ENCODE measurements at places on chromosomes 3 and 15.
A peak's percentile ranks its signal among the peaks of the same experiment; 100 is the strongest.

DNA sequence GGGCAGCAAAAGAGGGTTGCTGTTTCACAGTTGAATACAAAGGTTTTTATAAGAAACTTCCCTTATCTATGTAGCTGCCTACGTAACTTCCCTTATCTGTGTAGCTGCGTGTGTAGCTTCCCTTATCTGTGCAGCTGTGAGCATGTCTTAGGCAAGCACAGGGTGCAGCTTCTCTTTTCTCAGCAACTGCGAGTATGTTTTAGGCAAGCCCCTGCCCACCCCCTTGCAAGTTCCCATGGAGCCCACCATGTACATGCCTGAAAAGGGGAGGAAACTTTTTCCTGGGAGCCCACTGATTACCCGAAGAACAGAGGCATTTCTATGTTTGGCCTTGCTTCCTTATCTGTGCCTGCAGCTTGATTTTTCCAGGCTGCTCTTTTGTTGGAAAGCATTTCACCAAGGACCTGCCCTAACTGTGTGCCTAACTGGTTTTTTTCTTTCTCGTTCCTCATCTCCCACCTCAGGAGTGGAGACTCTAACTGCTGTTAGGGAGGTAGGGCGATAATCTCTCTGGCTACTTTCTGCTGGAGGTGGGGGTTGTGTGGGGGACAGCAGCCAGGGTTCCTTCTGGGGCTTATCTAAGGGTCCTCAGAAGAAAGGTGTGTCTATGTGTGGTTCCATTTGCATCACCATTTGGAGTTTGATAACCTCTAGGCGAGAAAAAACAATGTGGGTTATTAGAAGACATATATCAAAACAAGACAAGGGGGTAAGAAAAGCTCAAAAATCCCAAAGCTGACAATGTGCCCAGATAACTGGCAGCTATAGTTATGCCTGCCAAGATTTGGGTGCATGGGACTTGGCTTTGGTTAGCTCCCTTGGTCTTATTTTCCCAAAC, 26.0 kb downstream of the SORD start:
- no peak for DNase-seq

DNA sequence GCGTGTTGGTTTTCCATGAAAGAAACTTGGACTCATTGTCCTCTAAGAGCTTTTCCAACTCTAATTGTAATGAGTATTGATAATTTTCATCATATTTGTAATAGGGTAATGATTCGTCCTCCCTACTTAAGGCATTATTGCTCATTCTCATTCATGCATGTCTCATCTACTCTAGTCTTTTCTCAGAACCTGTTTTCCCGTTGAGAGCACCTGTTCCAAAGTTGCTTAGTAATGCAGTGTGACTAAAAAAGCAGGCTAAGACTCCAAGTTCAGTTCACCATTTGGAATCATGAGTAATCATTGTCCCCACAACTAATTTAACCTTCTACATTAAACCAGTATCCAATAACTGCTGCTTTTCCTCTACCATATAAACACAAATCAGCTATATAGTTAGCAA, 84.0 kb downstream of the FILIP1L start:
- DNase-seq = no peak

GRCh38 chr3:9340472-9340902, 22.4 kb upstream of the THUMPD3 start:
- DNase-seq = no peak

DNA sequence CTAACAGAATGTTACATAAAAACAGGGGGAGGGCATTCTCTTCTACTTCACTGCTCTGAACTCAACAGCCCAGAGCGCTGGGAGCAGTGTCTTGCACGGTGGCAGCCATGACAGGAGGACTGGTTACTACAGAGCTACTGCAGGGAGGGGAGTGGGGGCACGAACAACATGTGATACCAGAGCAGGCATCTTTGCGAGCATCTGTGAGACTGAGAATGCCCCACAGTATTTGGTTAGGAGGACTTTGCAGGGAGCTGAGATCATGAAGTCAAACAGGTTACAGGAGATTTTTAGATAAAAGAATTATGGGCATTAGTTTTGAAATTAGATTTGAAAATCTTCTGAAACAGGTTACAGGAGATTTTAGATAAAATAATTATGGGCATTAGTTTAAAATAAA, 58.8 kb upstream of the GOLGA8B start:
- no peak for DNase-seq

GRCh38 chr15:95439922-95440376, 890.6 kb upstream of the NR2F2 start:
- DNase-seq = no peak

- DNase-seq = no peak
These were observed 988 bp upstream of the CHSY1 start for GRCh38 chr15:101252836-101253235.

- DNase-seq = no peak
These were observed 34.8 kb downstream of the CRYGS start for GRCh38 chr3:186509423-186509822.

- DNase-seq = no peak
These were observed 17.5 kb upstream of the PLSCR1 start for GRCh38 chr3:146561879-146562278.

DNA sequence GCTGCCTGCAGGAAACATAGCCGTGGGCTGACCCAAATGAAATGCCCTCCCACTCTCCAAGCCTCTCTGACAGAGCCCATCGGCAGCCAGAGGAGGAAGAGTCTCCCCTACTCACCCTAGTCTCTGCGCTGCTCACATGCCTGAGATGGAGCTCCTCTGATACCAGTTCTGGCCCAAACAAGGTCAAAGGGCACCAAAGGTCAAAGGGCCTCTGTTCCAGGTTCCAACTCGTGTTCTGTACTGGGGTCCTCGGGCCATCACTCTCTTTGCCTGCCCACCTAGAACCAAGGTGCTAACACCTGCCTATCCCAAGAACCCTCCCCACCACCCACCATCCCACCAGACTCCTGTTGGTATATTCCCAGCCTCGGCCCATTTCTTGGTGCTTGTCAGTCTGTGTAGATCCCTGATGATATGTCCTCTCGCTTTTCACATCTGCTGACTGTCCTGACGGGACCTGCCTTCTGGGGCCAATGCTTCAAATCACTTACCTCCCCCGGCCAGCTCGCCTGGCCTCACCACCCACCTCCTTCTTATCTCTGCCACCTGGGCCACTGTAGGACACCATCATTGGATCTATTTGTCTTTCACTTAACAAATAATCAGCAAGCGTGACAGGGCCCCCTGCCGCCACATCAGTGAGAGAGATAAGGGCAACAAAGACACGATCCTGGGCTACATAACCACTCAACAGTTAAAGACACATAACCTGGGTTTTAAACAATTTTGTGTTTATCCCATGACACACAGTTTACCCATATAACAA, 90.4 kb downstream of the SRGAP3 start:
- DNase-seq = no peak

GRCh38 chr3:196499061-196499460, 4.5 kb downstream of the RNF168 start:
- no peak for DNase-seq

DNA sequence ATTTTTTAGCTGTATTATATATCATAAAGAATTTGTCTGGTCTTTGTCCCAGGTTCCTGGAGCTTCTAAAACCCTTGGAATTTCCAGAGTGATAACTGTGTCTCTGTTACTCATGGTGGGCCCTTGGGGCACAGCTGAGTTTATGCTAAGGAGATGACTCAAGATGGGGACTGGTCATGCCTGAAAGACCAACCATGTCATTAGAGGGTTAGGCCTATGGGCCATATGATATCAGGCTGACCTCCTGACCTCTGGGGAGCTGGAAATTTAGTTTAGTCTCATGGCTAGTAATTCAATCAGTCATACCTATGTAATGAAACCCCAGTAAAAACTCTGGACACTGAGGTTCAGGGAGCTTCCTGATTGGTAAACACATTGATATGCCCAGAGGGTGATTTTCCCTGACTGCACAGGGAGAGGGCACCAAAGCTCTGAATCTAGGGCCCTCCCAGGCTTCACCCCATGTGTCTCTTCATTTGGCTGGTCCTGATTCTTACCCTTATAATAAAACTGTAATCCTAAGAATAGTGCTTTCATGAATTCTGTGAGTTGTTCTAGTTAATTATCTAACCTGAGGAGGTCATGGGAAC, 69.6 kb downstream of the EEFSEC start:
- no peak for DNase-seq

DNA sequence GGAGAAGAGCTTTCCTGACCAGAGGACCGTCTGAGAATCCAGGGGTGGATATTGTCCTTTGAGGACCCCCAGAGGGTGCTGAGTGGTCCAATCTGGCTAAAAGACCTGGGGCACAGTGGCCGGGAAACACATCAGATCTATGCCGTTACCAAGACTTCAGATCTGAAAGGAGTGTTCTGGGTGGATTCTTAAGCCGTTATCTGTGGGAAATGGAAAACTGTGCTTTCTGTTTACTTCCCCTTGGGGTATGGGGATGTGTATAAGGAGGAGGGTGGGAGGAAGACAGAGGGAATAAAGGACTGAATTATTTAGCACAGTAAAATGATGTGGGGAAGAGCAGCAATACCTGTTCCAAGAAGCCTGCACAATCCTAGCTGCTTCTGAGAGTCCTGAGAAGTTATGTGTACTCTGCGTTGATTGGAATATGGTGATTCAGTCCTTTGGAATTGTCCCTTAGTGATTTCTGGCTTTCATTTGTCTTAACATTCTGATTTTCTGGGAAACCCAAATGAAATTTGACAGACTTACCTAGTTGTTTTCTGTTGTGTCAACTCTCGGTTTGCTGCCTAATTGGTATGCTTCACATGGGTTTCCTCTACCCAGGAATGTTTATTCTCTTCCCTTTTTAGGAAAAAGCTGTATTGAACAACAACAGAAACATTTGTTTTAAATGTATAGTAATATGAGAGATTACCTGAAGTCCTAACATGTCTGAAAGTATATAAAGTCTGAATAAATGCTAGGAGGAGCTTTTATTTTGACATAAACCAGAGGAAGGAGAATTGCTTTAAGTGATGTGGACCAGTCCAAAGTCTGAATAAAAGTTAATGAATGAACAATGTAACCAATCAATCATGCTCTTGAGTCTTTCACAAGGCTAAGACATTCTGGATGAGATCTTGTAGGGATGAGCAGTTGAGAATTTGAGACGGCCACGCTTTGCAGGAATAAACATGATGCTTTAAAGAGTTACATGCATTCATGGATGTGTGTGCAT, 427.1 kb upstream of the C2CD4B start:
- no peak for DNase-seq

DNA sequence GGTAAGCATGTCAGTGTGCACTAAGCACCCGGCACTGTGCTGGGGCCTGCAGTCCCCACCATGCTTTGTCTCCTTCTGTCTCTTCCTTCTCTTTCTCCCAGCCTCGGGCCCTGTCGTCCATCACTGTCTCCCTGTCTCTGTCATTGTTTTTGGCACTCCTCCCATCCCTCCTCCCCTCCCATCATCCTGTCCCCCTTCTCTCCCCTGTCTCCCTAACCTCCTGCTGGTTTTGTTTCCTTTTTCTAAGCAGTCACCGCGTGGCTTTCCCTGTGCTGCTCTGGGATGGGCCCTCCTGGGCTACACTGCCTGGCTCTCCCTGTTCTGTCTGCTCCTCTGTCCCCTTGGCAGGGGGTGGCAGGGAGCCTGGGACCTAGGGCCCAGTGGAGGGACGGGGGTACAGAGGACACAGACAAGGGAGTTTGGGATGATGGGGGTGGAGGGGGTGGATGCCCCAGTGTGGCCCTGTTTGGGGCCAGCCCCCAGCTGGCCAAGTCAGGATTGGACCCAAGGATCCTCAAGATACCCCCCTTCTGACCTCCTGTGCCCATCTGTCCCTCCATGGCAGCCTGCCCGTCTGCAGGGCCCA, 5.7 kb downstream of the CHST13 start:
- no peak for DNase-seq

DNA sequence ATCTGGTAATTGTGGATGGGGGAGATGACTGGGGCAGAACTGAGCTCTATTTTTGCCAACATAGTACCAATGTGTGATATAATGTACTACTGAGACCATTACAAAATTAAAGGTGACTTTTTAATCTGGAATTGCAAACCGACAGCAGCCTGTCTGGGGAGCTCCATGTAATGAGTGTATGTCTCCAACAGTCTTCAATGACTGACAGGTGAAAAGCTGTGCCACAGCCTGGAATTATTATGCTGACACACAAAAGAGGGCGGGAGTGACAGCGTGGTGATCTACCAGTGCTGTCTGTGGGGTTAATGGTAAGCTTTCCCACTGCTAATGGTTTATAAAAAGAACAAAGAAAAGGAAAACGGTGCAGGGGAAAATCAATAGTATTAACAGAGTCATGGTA, 143.4 kb downstream of the CLSTN2 start:
- DNase-seq = no peak

DNA sequence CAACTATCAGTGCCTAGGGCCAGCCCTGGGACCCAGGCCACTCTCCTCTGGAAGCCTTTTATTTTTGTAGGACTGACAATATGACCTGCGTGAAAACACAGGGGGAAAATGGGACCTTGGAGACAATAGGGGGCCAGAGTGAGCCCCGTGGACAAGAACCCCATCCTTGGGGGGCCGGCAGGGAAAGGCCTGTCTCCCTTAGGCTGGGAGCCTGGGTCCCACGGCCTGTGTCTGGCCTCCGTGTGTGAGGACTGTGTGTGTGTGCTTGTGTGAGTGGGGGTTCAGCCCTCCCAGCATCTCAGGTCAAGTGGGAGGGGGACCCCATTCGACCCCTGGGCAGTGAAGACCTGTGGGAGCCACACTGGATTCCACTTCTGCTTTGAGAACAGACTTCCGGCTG, 53.3 kb downstream of the EXOG start:
- no peak for DNase-seq

GRCh38 chr15:56045068-56045748, 51.8 kb upstream of the NEDD4 start:
- no peak for DNase-seq

- peak; percentile 85 for DNase-seq
These were observed at the start of gene NLGN1 for GRCh38 chr3:173397161-173398110. Gene NLGN1, plus strand, starts transcription at chr3:173397744.

GRCh38 chr15:77497110-77497737, 76.5 kb downstream of the HMG20A start:
- DNase-seq = no peak

- no peak for DNase-seq
These were observed 26.0 kb downstream of the CPNE4 start for GRCh38 chr3:132008837-132009236.

- no peak for DNase-seq
These were observed 23.5 kb downstream of the NR1D2 start for GRCh38 chr3:23968463-23969184.

DNA sequence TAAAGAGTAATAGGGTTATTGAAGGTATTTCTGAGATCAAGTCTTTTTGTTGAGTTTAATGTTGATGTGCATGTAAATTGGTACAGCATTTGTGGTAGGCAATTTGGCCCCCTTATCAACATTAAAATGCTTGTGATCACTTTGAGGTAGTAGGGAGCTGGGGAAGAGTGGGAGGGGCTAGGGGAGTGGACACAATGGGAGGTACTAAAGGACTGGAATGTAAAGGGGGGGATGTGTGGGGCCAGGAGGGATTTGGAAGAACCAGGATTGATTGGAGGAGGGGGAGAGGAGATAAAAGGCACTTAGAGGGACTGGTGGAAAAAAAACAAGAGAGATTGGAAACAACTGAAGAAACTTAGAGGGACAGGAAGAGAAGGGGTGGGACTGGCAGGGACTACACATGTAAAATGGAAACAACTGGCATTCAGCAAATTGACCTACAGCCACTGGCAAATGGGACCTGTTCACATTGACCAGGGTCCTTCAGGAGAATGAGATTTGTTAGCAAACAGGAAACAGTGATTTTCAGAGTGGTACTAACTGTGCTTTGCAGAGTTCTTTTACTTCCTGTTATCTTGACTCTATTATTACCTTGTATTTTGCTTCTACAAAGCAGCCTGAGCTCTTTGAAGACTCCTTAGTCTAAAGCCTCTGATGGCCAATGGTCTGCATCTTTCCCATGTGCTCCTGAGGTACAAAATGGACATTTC, 47.8 kb upstream of the ZBTB38 start:
- DNase-seq = no peak
